ENCODE measurements at places on chromosomes 1 and 21. TPM values are rescaled to one million over a fixed set of nuclear protein-coding genes. Genes with fewer than 3 reads are reported as not detected.

DNA sequence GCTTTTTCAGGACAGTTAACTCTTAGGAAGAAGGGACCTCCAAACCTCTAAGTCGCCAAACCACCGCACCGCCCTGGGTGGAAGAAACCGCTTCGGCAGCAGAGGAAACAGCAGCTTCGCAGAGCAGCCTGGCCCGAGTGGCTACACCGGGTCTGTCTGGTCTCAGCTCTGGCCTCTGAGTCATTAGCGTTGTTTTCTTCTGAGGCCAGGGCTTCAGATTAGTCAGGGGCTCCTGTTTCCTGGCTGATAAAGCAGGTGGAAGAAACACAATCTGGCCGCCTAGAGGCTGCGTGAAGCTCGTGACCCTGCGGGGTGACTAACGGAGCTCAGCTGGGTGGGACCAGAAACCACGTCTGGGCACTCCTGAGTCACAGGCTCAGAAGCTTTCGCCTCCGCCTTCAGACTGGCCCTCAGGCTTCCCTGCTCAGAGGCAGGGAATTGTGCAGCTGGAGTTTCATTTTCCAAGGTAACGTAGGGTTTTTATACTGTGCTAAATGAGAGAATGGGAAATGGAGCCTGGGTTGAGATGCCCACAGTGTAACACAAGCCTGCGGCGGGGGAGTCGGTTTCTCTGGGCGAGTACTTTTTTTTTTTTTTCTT, 44.9 kb downstream of the CHAF1B start:
- DNase-seq = peak; percentile 99

Gene B4GALT2
- total RNA-seq = 87.5 TPM

- no peak for DNase-seq
These were observed 114.8 kb upstream of the BARHL2 start for GRCh38 chr1:90831910-90832309.

Gene FCRL4
- not detected for total RNA-seq

Gene SGIP1
- total RNA-seq = 1.1 TPM

Gene SMIM1
- total RNA-seq = not detected

Gene SPRR2G
- total RNA-seq = not detected

DNA sequence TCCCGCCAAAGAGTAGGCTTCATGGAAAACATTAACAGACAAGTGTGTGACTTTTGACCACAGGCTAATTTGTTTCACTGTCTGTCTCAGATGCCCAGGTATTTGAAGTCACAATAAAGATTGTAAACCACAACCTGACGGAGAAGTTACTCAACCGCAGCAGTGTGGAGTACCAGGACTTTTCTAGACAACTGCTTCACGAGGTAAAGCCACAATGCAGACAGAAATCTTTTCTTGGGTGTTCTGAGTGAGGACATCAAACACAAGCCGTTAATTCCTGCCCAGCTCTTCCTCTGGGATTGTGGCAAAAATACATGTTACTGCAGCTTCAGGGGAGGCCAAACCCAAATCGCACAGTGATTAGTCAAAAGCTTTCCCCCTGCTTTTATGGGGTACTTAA, 31.0 kb downstream of the UMODL1 start:
- peak; percentile 43 for DNase-seq

- DNase-seq = no peak
These were observed 2.2 kb upstream of the C1QC start for GRCh38 chr1:22641247-22641646.

GRCh38 chr21:24076179-24076578, 1531.1 kb downstream of the MRPL39 start:
- DNase-seq = no peak

GRCh38 chr21:34027721-34028461, 45.5 kb upstream of the MRPS6 start:
- DNase-seq = no peak

DNA sequence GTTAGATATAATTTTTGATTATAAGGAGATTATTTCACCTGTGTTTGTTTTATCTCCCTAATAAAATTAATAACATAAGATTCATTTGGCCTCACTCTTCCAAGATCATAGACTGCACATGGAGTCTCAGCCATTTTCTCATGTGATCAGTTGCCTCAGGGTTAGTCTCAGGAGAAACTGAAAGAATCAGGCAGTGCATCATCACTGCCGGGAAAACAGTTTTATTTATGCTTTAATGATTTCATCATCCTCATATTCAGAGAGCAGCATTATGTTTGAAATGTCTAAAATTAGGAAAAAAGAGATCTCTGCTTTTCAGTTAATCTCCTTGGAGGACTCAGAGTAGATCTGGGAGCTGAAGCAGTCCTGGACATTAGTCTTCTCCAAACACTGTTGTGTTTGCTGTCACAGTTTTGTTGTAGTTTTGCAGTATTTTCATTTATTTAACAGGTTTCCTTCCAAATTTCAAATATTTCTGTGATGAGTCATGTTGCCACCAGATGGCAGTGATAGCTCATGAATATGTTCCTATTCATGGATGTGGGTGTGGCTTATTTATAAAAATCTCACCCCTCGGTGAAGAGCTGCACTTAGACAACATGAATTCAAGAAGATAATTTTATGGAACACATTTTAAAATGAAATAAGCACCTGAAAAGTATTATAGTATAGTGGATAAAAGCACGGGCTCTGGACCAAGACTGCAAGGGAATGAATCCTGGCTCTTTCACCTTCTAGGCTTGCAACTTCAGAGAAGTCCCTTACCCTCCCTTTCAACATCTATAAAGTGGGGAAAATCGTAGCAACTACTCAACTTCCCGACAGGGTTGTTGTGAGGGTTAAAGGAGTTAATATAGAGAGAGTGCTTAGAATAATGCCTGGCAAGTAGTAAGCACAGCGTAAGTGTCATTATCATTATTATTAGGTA, 31.2 kb downstream of the CHD1L start:
- peak; percentile 47 for DNase-seq

Gene EFCAB7
- 9.8 TPM for total RNA-seq

Gene PTGS2
- 17.0 TPM for total RNA-seq

- no peak for DNase-seq
These were observed 155.2 kb downstream of the NR5A2 start for GRCh38 chr1:200182701-200183100.

Gene RGS8
- total RNA-seq = not detected

DNA sequence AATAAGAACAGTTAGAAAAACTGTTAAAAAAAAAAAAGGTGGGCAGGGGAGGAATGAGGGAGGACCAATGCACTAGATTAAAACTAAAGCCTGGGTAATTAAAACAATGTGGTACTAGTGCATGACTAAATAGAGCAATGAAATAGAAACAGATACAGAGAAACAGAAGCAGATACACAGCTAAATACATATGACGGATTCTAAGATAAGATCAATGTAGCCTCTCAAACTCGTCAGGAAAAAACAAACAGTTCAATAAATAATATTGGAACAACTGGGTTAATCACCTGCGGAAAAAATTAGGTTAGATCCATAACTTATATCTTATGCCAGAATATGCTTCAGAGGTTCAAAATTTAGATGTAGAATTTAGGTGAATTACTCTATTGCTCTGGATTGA, 68.2 kb downstream of the ERO1B start:
- DNase-seq = no peak

Gene OR2L5
- total RNA-seq = not detected

DNA sequence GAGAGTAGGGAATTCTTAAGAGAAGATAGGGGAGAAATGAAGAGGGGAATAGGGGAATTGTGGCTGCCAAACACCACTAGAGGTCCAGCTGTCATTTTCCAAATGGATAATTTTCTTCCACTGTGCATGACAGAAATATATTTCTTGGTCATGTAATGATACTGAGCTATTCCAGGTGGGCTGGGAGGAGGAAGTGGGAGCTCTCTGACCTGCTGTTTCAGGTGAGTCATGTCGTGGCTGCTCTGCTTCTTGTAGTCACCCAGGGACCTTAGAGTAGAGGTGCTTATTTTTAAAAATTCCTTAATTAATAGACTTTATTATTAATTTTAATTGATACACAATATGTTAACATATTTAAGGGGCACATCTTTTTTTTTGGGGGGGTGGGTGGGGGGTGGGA, 11.9 kb downstream of the PDE4B start:
- no peak for DNase-seq

Gene KCNE2
- not detected for total RNA-seq

Gene CFHR5
- total RNA-seq = not detected

DNA sequence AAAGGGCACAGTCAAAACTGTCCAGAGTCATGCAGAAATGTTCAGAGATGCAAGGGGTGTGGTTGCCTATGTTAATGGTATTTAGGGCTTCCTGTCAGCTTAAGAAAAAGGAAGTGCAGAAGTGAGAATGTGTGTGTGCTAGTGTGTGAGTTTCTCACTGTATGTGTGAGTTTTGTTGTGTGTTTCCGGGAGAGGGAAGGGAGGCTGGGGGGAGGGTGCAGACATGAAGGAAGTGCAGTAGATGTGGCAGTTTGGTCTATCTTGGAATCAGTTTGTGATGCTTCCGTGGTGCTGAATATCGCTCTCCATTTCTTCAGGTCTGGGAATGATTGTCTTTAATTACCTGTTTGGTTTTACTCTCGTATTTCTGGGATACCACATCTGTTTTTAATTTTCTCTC, 16.5 kb upstream of the ATP6V1G3 start:
- no peak for DNase-seq

Gene CASZ1
- total RNA-seq = 0.17 TPM

- DNase-seq = no peak
These were observed 11.9 kb downstream of the SLC41A1 start for GRCh38 chr1:205800981-205801703.

DNA sequence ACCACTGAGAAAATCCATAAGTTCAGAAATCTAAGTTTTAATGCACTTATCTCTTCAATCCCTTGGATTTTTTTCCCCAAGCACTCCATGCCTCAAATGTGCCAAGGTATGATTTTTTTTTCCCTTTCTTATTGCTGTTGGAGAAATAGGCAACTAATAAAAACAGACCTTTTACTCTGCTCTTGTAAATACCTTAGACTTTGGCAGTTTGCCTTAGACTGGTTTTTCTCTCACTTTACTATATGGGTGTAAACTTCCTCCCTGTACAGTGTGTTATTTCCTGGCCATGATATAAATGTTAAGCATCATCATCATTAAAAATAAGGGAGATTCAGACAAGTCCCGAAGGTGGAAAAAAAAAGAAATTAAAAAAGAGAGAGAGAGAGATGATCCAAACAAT, 65.7 kb downstream of the LRRC8C start:
- DNase-seq = no peak

DNA sequence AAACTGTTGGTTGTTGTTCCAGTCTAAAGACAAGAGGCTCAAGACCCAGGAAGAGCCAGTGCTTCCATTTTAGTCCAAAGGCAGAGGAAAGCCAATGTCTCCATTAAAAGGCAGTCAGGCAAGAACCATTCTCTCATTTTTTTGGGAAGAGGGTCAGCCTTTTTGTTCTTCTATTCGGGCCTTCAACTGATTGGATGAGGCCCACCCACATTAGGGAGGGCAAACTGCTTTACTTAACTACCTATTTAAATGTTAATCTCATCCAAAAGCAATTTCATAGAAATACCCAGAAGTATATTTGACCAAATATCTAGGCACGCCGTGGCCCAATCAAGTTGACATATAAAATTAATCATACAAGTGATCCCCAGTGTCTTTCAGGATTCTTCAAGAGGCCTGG, 104.4 kb upstream of the SYT6 start:
- no peak for DNase-seq

Gene EDARADD
- total RNA-seq = 1.1 TPM

GRCh38 chr1:23331713-23332112, 12.4 kb downstream of the HNRNPR start:
- no peak for DNase-seq

DNA sequence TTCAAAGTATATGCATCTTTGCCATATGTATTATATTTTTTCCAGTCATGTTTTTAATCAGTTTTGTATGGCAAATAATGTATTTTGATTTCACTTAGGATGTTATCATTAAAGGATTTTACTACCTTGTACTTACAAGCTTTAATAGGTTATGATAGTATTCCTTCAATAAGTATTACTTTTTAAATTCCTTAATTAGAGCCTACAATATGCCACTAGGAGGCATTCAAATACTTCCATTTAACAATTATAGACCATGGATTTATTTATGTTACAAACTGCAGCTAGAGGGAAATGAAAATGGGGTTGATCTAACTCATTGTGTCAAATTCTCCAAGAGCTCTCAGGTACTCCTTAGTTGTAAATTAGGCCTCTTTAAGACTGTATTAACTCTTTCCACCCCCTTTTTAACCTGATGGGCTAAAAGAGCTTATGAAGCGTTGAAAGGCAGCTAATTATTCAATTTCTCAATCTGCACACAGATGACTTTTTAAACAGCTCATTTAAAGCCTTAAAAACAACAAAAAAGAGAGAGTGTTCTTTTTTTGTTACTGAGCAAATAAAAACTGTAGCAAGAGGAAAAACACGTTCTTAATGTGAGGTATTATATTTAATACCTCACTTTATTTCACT, 156.2 kb downstream of the DENND1B start:
- peak; percentile 39 for DNase-seq

DNA sequence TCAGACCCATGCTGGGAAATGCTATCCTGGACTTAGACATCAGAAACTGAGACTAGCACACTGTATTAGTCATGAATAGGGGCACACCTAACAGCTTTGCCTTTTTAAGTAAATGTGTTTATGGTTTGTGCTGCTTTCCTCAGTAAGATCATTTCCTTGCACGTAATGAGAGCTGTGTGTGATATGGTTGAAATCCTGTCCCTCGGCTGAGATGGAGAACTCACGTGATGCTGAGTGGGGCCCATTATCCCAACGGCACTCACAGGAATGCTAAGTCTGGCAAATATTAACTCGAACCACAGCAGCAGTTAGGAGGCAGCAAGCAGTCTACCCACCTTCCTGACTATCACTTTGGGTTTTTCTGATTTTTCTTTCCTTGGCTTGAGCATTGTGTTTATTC, 38.2 kb downstream of the BCL9 start:
- peak; percentile 74 for DNase-seq

DNA sequence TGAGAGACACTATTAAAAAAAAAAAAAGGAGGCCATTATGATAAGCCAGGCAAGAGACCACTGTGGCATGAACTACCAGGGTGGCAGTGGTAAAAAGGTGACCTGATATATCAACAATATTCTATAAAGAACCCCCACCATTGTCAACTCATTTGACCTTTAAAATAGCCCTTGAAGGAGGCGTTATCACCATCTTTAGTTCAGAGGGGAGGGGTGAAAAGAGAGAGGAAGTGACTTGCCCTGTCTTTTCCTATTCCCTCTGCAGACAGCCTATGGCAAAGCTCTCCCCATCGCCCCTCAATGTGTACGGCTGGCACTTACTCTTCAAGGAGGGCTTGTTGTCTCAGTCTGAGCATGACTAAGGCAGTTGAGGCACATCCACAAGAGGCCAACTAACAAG, 11.7 kb upstream of the SLFNL1 start:
- DNase-seq = no peak

- no peak for DNase-seq
These were observed 1015.4 kb downstream of the AMY1C start for GRCh38 chr1:104765085-104765484.

Gene GGPS1
- 28.3 TPM for total RNA-seq

DNA sequence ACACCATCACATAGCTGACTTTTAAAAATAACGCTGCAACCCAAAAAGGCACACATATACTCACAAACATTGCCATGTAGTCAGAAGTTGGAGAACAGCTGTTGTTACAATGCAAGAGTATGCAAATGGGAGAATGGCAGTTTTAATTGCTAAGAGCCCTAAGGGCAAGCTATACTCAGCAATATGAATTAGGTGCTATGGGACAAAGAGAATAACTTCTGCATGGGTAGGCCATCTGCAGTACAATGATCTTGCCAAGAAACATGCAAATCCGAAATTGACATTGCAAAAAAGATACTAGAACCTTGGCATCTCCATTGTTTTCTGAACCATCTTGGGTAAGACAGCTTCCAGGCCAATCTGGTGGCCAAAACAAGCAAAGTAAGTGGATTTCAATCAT, 697.8 kb downstream of the LRRIQ3 start:
- no peak for DNase-seq

GRCh38 chr21:44867999-44868700, 5.3 kb downstream of the PTTG1IP start:
- DNase-seq = no peak

- DNase-seq = peak; percentile 25
These were observed 11.8 kb downstream of the HTR6 start for GRCh38 chr1:19676438-19676922.
